ENCODE measurements at places on chromosomes 3 and 15. TPM values are rescaled to one million over a fixed set of nuclear protein-coding genes. Genes with fewer than 3 reads are reported as not detected.

The ITPKA gene
- total RNA-seq, result 12.9 TPM

The SNTN gene
- not detected for total RNA-seq

The CLDN18 gene
- total RNA-seq, result not detected

The ISL2 gene
- total RNA-seq, result 0.77 TPM

The TRIM69 gene
- 86.1 TPM for total RNA-seq

- DNase-seq, result no peak
These were observed 6.4 kb downstream of the COL8A1 start for GRCh38 chr3:99644746-99645145.

DNA sequence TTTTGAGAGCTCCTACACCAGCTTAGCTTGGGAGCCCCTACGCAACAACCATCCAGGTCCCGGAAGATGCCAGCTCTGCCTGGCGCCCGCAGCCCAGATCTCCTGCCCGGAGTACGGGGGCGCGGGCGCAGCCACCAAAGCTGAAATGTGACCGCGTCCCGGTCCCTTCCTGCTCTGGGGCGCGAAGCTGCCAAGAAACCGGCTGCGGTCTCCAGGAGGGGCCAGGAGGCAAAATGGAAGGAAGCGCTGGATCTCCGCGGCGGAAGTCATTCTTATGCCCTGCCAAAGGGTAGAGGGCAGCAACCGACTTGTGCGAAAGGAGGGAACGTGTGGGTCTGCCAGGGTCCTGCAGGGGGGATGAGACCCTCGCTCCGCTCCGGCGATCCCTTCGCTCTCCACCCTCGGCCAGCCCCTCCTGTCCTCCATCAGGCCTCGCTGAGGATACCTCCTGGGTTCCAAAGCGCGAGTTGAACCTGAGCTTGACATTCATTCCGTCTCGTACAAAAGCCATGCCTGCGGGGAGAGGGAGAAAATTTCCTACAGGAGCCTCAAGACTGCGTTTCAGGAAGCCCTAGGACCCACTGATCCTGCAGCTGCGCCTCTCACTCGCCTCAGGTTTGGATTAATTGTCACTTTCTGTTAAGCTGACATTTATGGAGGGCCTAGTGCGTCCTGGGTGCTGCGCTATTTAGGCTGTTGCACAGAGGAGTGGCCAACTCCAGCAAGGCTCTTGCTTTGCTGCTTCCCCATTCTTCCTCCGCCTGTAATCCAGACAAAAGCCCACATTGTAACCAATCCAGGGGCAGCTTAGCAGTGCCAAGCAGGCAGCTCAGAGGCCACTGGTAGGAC is 98.3 kb upstream of the VGLL3 start:
- DNase-seq, result peak; percentile 8

DNA sequence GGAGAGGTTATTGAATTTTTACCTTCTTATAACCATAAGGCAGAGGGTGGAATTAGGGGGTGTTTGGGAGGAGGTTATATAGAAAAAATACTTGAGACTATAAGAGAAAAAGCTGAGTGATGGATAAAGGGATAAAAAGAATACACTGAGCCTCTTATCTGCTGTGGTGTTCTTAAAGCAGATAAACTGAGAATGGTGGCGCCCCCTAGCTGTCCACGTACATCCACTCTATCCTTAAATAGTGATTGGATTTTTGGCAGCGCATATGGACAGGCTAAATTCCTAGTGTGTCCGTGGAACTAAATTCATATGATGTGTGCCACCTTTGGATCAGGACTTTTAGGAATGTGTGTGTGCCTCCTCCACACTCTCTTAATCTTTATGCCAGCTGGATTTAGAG is 121.1 kb downstream of the OXSM start:
- peak; percentile 45 for DNase-seq

GRCh38 chr3:53672981-53673380 is 173.2 kb downstream of the CHDH start:
- DNase-seq, result no peak

DNA sequence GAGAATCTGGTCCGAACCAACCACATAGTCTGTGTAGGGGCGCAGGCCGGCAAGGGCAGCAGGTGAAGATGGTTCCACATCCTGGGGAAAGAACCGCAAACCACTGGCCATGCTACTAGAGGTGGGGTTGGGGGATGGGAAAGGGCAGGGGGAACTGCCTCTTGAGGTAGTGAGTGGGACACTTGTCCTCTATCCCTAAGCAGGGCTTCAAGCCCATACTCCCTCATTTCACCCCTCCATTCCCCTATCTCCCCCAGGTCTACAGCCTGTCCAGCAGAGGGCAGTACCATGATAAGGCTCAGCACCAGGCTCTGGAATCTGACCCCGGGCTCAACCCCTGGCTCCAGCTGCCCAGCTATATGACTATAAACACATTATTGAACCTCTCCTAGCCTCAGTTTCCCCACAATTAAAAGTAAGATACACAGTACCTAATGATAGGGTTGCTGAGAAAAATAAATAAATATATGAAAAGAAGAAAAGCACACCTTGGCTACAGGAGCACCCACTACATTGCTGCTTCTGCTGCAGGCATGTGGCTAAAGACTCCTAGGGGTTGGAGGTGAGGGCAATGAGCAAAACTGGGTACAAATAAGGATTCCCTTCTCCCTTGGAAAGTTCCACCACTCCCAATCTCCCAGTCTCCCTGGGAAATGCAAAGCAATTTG is 6.3 kb downstream of the GORASP1 start:
- DNase-seq, result peak; percentile 53
